Activated naive CD4-positive, alpha-beta T cell (primary cell): ENCODE measurements at places on chromosomes 3 and 15.

- DNase-seq, result no peak
Measured at GRCh38 chr3:22265403-22265802, 514.4 kb upstream of the ZNF385D start.

DNA sequence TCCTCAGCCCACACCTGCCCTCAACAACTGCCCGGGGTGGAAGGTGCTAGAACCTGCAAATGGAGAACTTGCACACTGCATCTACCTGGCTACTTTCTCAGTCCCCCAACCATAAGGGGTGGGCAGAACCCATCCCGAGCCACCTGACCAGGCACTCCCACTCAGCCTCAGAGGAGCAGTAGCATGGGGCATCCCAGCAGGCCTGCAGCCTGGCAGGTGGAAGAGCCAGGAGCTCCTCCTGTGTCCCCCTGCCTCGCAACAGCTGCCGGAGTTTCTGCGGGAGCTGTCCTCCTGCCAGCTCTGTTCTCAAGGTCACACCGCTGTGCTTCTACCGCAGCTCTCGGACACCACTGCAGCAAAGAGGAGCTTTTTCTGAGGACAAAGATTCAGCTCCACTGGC lies 27.5 kb downstream of the RAB6B start:
- DNase-seq, result no peak

DNA sequence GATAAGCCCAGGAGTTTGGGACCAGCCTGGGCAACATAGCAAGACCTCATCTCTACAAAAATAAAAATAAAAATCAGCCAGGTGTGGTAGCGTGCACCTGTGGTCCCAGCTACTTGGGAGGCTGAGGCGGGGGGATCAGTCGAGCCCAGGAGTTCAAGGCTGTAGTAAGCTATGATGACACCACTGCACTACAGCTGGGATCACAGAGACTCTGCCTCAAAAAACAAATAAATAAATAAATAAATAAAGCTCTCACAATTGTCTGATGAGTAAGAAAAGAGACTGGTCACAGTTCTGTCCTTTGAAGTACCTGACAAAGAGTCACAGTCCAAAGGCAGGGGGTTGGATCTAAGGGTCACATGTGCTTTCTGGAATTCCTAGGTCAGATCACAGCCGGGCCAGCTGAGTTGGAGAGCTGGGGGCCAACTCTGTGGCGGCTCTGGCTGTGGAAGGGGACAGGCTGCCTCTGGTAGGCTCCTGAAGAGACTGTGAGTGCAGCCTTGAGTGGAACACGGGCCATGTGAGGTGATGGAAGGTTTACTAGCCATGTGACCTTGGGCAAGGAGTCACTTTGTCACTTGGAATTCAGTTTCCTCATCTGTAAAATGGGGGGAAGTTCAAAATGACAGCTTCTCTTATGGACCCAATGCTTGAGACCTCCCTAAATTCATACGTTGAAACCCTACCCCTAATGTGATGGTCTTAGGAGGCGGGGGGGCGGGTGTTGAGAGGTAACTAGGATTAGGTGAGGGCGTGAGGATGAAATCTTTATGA lies 47.2 kb downstream of the WHAMM start:
- no peak for DNase-seq

DNA sequence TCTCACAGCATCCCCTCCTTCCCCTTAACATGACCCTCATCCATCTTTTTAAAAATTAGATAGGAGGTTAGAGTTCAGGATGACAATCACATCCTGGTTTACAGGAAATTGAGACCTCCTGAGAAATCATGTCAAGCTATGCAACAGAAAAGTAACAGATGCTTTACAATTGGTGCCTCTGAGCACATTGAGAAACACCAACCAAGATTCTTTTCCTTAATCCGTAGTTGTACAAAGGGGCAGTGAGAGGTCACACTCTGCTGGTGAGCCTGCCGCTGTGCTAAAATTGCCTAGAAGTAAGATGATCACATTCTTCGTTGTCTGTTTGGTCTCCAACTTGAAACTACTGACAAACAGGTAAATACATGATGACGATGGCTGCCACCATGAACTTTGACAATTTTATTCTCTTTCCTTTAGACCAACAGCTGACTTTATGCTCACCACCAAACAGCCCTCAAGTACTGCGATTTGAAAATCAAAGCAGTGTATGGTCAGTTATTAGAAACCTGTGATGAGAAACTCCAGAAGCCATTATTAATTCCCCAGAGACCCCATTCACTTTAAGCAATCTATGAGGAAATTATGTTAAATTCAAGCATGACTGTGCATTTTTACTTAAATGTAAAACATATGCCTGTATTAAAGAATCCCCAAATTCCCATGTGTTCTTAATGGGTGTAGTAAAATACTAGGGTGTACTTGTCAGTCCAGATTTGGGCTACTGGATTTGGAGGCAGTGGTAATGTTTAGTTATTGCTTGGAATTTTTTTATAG lies 210.7 kb upstream of the UBE2E1 start:
- no peak for DNase-seq

GRCh38 chr3:179168918-179169317 lies 20.8 kb downstream of the PIK3CA start:
- DNase-seq, result no peak

GRCh38 chr3:136994772-136995516 lies 37.2 kb downstream of the IL20RB start:
- DNase-seq, result no peak

DNA sequence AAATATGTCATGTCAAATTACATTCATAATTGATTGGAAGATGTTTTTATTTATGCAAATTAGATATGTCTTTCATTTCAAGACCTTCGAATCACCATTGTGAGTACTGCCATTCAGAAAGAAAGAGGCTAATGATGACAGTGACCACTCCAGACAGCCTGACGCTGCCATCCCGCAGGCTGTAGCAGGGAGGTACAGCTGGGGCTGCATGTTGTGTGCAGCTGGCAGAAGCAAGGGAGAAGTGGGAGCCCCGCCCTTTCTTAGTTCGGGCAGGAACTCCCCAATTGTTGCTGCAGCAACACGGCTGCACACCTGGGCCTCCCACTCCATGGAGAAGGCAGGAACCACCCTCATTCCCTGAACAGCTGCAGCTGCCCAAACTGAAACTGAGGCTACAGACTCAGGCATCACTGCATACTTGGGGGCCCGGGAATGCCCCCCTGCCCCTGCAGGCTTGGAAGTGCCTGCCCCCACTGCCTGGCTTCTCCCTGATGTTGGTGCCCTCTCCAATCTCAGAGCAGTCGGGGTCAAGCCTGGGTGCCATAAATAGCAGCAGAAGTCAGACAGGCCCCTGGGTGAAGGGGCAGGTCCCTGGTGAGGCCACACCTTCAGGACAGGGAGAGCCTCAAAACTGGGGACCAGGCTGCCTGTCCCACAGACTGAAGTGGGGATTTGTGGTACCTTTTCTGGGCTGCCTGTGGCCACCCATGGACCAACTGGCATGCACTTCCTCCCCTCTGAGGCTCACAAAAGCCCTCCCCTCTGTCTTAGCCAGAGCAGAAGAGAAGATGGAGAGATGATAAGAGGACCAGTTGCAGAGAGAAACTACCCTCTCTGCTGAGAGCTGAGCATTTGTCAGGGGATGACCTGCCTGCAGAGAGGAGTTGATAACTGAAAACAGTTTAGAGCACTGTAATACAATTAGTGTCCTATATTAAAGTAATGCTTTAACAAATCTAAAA lies 964.6 kb downstream of the SI start:
- DNase-seq, result no peak

- no peak for DNase-seq
Measured at GRCh38 chr15:101445562-101446517, 43.7 kb downstream of the PCSK6 start.

DNA sequence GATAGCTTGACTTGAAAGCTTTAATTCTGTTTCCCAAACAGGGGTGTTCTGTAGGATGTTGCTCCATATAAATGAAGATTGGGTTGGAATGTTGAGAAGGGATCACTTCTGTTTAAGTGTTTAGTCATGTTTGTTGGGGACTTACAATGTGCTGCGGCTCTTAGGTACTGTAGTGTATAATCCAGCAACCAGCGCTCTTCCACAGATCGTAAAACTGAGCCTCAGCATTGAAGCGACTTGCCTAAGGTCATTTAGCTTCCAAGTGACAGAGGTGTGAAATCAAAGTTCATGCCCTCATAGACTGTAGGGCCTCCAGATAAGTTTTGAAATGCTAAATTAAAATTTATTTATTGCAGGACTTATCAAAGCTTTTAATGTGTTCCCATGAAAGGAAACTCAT lies 1.8 kb downstream of the MKRN2 start:
- DNase-seq, result no peak

- no peak for DNase-seq
Measured at GRCh38 chr3:32626631-32627030, 56.0 kb upstream of the DYNC1LI1 start.

GRCh38 chr3:152149832-152150231 lies 118.9 kb upstream of the MBNL1 start:
- no peak for DNase-seq

DNA sequence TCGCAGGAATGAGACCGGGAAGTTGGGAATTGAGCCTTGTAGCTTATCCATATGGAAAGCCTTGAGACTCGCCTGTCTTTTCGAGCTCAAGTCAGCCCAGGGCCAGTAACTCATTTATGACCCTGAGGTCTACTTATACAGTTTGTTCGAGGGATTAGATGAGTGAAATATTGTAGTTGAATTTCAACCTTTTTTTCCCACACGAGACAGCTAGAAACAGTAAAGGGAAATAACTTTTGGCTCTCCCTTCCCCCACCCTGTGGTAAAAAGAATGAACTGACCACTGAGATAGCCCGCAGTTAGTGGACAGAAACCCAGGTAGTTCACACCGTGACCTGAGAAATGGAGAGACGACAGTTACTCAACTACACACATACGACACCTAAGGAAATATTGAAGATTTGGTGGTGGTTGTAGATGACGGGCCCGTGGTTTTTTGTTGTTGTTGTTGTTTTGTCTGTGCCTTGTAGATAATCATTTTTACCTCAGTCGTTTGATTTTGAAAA lies 841 bp downstream of the EIF3J start:
- no peak for DNase-seq

- no peak for DNase-seq
Measured at GRCh38 chr3:10287936-10288574, 4.7 kb downstream of the GHRL start.

- DNase-seq, result no peak
Measured at GRCh38 chr3:168104361-168104760, 8.6 kb upstream of the GOLIM4 start.

DNA sequence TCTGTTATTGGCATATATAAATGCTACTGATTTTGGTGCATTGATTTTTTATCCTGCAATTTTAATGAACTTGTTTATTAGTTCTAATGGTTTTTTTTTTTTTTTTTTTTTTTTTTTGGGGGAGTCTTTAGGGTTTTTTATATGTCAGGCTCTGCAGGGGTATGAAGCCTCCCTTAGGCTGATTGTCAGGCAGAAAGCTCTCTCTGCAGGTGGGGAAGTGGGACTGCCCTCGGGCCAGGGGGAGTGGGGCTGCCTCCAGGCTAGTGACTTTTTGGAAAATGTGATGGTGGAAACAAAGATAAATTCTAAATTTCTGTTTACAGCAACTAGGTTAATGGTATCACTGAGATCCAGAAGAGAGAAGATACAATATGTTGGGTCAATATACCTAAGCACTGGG lies 14.4 kb upstream of the NAALADL2 start:
- DNase-seq, result no peak

DNA sequence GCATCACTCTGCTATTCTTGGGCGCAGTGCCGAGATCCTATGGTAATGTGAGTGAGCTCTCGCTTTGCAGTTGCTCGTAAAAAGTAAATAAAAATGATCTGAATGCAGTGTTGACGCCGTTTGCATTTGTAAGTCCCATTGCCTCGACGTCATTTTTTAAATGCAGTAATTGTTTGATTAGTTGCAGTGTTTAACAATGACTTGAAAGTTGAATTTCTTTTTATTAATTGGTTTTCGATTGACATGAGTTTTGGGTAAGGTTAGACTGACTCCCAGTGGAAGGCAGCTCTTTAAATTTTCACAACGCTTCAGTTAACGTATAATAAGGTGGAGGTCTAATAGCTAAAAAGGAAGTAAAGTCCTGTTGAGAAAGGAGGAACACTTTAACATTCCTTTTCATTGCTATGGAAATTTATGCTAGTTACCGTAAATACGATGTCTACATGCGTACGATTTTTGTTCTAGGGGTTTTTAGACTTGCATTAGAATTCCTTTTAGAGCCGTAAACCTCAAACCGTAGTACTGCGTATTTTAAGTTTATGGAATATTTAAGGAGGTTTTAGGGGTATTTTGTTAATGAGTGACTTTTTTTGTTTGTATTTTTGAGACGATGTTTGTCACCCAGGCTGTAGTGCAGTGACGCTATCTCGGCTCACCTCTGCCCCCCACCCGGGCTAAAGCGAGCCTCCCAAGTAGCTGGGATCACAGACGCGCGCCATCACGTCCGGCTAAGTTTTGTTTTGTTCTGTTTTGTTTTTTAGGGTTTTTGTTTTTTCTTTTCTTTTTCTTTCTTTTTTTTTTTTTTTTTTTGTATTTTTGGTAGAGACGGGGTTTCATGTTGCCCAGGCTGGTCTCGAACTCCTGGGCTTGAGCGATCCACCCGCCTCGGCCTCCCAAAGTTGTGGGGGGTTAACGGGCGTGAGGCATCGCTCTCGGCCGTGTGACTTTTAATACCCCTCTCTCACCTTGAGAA lies 1.4 kb downstream of the MORF4L1 start:
- DNase-seq, result no peak

DNA sequence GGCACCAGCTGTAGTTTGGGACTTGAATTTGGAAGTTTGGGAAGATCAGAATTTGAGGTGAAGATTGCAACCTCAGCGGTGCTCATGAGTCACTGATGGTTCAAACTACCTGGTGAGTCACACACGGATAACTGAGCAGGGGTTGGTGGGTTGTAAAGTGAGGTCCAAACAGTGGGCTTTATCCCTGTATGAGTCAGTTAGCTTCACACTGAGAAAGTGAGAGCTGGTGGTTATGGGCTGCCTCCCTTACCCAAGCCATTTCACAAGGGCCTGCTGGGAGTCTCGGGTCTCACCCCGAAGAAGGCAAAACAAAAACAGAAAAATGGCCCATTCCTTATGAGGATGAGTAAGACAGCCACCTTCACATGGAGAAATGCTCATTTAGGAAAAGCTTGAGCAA lies 77.0 kb downstream of the ITGA11 start:
- DNase-seq, result no peak

DNA sequence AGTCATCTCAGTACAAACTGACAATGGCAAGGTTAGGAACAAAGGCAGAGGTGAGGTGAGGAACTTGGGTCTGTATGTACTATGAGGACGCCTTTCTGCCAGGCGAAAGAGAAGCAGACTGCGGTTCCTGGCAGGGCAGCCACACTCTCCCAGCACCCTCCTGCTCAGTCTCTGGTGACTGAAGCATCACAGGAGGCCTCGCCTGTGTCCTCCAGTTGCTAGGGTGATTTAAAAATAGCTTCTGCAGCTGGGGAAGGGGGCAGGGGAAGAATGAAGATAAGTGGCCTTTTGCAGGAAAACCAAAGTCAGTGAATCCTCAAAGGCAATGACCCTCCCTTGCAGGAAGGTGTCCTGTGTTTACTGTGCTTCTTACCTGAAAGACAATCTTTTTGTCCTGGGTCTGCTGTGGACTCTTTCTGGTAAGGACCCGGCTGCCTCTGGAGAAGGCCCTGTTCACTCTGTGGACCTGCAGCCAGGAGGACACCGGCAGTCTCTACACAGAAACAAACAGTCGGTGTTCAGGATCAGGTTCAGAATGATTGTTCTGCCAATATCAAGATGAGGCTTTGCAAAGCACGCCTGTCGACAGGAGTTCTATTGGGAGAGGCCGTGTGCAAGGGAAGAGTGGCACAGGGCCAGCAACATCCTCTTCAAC lies 65.7 kb upstream of the DGKG start:
- DNase-seq, result no peak
